Immature natural killer cell (primary cell): ENCODE measurements at places on chromosomes 3 and 15.

DNA sequence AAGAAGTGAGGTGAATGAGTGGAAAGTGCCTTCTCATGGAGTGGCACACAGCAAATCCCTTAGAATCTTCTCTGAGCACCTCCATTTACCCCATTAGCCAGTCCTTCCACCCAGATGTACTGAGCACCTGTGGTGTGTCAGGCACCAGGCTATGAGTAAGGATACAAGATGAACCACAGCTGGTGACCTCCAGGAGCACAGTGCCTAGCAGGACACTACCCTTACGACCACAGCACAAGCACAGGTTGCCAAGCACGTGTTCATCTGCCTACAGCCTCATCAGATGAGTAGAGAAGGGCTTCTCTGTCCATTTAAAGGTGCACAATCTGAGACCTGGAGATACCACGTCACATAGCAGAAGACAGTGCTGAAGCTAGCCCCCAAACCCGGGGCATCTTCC lies 6.2 kb downstream of the MYLK start:
- DNase-seq = no peak

- DNase-seq = no peak
Measured at GRCh38 chr15:92580933-92581445, 74.6 kb downstream of the FAM174B start.

DNA sequence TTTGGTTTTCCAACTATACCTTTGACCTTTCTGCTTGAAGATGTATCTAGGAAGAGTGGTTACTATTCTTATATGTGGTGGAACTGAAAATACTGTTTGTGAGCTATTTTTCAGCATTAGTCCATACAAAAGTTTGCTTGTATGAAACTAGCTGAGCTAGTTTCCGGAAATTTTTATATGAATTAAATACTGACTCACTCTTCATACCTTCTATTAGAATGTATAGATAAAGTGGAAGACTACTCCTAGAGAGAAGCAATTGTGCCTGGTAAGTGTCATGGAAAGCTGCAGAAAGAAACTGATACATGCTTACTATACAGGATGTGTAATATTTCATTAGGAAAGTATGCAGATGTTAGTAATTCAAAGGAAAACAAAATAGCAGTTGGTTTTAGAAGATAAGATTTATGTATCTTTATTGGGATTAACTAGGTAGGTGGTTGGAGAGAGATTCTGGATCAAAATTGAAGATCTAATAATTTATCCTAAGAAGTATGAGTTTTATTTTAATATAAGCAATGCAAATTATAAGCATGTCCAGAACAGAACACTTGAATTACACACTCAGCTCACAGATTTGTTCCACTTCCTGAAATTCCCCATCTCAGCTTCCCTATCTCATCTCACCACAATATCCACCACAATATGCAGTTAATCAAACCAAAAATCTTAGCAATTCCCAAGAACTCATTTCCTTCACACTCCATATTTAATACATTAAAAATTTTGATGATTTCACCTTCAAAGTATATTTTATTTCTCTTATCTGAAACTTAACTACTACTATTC lies 82.8 kb downstream of the BCHE start:
- DNase-seq = no peak

GRCh38 chr15:98556321-98556720 lies 92.0 kb upstream of the IGF1R start:
- no peak for DNase-seq

GRCh38 chr3:169964176-169964575 lies 2.4 kb upstream of the SEC62 start:
- no peak for DNase-seq

DNA sequence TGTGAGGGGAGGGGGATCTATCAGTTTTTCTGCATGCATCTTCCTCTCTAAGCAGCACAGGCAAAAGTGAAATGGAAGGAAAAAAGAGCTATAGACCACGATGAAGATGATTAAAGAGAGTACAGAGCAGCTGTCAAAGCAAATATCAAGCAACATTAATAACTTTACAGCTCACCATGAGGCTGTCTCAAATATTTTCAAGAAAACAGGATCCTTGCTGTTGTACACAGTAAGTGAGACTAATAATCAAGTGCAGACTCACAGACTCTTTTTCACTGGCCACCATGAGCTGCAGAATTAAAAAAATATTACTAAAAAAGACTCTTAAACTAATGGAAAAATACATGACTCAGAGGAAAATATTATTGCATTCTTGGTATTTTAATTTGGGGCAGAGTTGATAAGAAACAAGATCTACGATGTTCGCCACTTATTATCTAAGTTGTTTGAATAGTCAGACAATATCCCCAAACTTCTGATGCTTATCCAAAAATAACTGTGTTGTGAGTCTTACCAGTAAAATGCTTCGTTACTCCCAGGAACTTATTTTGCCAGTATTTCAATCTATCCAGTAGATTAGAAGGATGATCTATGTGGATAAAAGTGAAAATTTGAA lies 817.5 kb upstream of the ALCAM start:
- DNase-seq = no peak
